ENCODE measurements at places on chromosomes 3 and 15.

DNA sequence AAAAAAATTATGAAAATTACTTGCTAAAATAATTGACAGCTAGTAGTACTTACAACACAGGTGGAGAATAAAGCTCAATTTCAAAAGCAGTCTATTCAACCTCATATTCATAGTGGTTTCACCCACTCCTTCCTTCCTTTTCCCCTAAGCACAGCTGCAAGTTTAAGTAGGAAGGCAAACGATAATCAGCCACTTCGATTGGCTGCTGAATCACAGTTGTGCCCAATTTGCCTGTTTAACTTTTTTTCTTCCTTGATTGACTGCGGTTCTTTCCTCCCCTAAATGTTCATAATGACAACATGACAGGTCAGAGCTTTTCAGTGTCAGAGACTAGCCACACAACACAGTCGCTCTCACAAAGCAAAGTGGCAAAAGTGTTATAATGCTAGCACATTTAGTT lies 468.0 kb upstream of the GBE1 start:
- H3K36me3 ChIP-seq, result no peaks in the 10 kb centered on the region
- H3K4me1 ChIP-seq, result peaks cover 20% of the 10 kb centered on the region
- H3K4me3 ChIP-seq, result no peak overlapping the region
- DNase-seq, result peak; percentile 54
- H3K27ac ChIP-seq, result peak overlapping the region; percentile 63

DNA sequence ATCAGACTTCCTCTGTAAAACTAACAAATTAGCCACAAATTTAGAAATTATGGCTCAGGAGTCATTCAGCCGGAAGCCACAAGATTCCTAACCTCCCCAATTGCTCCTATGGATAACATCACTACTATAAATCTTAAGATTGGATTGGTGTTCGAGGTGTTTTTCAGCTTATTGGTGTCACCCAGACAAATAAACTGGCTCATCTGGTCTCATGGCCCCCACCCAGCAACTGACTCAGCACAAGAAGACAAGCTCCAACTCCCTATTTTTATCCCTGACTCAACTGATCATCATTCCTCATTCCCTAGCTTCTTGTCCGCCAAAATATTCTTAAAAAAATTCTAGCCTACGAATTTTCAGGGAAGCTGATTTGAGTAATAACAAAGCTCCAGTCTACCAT lies 135.1 kb upstream of the STRIT1 start:
- H3K27me3 ChIP-seq, result no peaks in the 10 kb centered on the region
- no peak overlapping the region for H3K4me3 ChIP-seq
- no peak overlapping the region for H3K27ac ChIP-seq

DNA sequence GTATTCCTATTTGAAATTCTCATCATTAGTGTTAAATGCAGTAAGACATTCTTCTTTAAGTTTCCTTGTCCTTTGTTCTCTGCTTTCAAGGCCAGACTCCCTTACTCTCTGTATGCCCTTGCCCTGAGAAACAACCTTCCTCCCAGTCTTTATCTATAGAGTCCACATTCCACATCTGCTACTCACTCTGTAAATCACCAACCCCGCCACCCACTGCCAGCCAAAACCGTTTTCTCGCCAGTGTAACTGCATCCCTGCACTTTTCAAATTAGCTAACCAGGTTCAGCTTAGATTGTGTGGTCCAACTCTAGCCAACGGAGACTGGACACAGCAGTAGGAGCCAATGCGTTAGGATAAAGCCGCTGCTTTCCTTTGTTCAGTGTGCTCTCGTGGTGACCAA lies 402.4 kb upstream of the PDZRN3 start:
- no peaks in the 10 kb centered on the region for H3K27me3 ChIP-seq
- H3K27ac ChIP-seq, result no peak overlapping the region
- H3K4me3 ChIP-seq, result no peak overlapping the region
- no peaks in the 10 kb centered on the region for H3K4me1 ChIP-seq
- H3K36me3 ChIP-seq, result no peaks in the 10 kb centered on the region

- no peak overlapping the region for H3K27ac ChIP-seq
- no peak for DNase-seq
- H3K4me3 ChIP-seq, result no peak overlapping the region
- no peaks in the 10 kb centered on the region for H3K4me1 ChIP-seq
- peaks cover 37% of the 10 kb centered on the region for H3K36me3 ChIP-seq
- no peaks in the 10 kb centered on the region for H3K27me3 ChIP-seq
These were observed 94.0 kb upstream of the MEX3B start for GRCh38 chr15:82139823-82140268.

- peaks cover 14% of the 10 kb centered on the region for H3K27me3 ChIP-seq
- no peak for DNase-seq
- no peaks in the 10 kb centered on the region for H3K36me3 ChIP-seq
- H3K4me3 ChIP-seq, result no peak overlapping the region
- no peaks in the 10 kb centered on the region for H3K4me1 ChIP-seq
These were observed 28.6 kb upstream of the SSR3 start for GRCh38 chr3:156583469-156583868.
